ENCODE measurements at places on chromosomes 3 and 15.

- no peak for DNase-seq
Measured at GRCh38 chr3:152556731-152557254, 278.1 kb upstream of the P2RY1 start.

DNA sequence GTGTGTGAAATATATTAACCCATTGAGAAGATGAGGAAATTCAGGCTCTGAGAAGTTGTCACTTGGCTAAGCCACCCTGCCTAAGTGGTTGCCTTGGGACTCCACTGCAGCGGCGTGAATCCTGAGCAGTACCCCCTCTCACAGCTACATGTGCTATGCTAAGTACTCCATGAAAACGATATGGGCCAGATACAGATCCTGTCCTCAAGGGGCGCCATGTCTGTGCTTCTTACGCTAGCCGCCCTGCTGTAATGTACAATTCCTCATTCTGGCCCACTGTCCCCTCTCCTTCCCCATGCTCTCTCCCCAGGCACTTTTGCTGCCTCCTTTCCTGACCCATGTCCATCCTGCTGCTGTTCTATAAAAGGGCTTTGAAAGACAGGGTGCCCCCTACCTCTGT, 140.3 kb downstream of the FEZF2 start:
- DNase-seq = no peak

DNA sequence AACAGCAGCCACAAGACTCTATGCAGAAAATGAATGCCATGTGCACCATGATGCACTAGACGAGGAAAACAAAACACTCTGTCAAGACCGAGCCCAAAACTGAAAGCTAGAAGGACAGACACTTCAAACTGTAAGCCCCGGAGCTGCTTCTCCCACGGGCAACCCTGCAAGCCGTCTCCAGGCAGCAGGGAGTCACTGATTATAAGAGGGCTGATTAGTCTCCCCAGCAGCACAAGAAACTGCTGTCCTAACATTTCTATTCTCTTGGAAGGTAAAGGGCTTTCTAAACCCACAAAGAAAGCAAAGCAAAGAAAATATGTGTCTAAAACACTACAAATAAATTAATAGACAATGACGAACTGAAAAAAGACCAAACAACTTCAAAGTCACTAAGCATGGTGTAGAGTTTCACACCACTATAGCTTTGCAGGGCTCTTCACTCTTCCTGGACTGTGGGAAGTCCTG, 15.5 kb downstream of the TBC1D2B start:
- DNase-seq = no peak

DNA sequence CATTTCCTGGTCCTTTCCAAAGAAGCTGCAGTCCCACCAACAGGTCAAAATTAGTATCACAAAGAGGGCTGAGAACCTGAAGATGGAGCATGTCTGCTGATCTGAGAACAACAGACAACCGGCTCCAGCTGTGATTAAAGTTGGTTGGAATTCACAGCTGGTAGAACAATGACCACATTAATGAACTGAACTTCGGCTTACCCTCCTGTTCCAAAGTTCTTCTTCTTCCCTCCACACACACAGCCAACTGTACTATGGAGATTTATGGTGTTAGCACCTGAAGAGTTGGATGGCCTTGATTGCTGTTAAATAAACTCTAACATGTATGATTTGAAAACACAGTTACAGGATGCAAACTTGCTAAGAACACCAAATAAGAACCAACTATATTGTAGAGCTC, 27.4 kb upstream of the ROPN1 start:
- DNase-seq = no peak

DNA sequence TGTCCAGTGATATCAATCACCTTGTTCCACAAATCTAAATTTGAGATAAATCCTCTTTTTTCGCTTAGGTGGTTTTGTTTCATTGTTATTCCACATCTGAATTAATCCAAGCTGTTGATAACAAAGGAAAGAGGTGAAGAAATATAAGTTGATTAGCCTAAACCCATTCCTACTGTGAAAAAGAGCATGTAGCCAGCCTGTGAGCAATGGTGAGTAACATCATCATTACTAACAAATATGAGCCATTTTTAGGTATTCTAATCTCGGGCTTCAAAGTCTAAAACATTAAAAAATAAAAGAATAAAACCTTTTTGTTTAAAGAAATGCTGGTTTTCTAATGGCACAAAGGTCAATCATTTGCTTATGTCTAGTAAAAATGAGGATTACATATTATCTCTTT, 52.1 kb upstream of the P3H2 start:
- no peak for DNase-seq

DNA sequence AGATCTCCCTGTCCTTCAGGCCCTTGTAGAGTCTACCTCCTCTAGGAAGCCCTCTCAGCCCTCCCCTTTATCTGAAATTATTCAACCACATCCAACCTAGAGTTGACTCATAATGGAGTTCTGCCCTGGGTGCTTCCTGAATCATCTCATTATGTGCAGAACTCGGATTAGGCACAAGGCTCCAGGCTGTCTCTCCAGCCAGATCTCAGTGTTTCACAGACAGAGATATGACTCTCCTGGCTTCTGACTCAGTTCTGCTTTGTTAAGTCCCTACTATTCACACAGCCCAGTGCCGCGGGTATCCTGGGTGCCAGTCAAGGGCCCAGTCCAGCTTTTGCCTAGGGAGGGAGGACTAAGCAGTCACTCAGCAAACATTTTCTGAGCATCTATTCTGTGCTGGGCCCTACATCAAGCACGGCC, 9.3 kb downstream of the STRA6 start:
- DNase-seq = no peak
